Activated CD8-positive, alpha-beta memory T cell treated with anti-CD3 and anti-CD28 coated beads for 48 hours (primary cell): ENCODE measurements at places on chromosomes 5 and 9.

GRCh38 chr5:145872914-145873313 lies at the start of gene GRXCR2:
Gene GRXCR2, minus strand, starts transcription at chr5:145873014. Its CDS starts 46 bp downstream, at chr5:145872968.
- DNase-seq, result no peak

DNA sequence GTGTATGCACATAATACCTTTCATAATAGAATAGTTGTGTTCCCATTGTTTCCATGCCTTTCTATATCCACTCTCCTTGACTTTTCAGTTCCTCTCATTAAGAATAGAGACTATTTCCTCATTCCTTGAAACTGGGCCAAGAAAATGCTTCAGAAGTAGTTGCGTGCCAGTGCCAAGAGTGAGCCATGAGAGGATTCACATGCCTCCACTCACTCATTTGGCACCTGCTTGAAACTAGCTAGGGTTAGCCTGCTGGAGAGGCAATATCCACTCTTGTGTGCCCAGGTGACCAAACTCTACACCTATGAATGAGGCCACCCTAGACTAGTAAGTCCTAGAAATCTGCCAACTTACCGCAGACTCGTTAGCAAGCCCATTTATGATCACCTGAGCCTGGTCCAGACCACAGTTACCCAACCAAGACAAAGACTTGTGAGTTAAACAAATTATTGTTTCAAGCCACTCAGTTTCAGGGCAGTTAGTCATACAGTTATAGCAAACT lies 276.3 kb downstream of the EPB41L4A start:
- no peak for DNase-seq

- no peak for DNase-seq
Measured at GRCh38 chr9:16671591-16672137, 198.8 kb downstream of the BNC2 start.

DNA sequence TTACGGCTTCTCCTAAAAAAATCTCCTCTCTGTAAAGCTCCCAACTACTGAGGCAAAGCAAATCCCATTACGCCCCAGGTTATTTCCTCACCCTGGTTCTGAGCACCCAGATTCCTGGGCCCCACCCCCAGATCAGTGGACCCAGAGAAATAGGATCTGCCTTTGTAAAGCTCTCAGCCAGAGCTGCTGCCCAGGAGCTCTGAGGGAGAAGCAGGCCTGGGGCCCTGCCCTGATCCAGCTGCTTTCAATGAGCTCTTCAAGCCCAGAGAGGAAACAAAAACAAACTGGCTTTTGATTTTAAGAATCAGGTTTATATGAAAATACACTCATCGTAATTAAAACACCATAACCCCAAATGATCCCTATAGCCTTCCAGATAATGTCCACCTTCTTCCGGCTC lies 124.5 kb downstream of the C5orf15 start:
- DNase-seq, result no peak
